ENCODE measurements at places on chromosomes 3 and 15. TPM values are rescaled to one million over a fixed set of nuclear protein-coding genes. Genes with fewer than 3 reads are reported as not detected.

- DNase-seq, result no peak
These were observed 129.9 kb downstream of the XXYLT1 start for GRCh38 chr3:195140816-195141793.

DNA sequence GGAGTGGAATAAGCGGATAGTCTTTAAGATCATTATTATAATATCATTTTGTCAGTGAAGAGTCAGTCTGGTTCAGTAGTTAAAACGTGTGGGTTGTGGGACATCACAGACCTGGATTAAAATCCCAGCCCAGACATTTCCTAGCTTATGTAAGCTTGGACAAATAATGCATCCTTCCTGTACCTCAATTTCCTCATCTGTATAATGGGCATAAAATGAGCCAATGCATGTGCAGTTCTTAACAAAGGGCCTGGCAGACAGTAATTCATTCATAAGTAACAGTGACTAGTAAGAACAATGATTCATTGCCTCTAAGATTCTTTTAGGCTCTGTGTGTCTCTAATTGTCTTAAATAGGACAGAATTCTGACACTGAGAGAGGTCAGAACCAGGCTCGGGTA is 76.1 kb downstream of the SCN10A start:
- DNase-seq, result no peak

The IQCH gene
- total RNA-seq, result 3.0 TPM

The C2CD4A gene
- total RNA-seq, result 0.75 TPM

DNA sequence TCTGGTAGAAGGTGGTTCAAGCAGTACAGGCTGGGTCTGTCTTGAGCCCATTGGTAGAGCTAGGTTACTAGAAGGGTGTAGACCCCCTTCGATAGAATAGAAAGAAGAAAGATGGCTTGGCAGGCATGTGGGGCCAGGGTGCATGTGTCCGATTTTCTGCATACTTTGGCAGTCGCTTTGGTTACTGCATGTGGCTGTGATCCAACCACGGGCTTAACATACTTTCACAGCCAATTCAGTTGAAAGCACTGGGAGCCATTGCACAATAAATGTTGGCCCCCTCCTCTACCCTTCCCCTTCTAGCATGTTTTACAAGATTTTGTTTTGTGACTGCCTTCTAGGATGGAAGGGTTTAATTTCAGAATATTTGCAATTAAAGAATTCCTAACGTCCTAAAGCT is 7.2 kb downstream of the ARID3B start:
- no peak for DNase-seq
